BE2C (cell line): ENCODE measurements at places on chromosomes 12 and 14.

DNA sequence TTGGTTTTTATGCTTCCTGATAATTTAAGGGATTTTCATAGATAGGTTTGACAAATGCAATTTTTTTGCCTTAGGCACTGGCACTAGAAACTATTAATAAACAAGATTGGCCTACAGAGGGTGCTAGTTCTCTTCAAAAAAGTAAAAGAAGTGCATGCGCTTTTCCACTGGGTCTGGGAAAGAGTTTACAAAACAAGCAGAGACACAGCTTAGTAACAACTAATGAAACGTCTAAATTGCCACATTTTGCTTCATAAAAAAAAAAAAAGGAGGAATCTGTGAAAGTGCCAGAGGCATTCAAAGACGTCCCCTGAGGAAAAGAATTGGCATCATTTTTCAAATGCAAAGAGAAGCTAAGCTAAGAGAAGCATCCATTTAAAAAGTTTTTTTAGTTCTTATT is 58.3 kb upstream of the EEA1 start:
- DNase-seq: peak; percentile 21

DNA sequence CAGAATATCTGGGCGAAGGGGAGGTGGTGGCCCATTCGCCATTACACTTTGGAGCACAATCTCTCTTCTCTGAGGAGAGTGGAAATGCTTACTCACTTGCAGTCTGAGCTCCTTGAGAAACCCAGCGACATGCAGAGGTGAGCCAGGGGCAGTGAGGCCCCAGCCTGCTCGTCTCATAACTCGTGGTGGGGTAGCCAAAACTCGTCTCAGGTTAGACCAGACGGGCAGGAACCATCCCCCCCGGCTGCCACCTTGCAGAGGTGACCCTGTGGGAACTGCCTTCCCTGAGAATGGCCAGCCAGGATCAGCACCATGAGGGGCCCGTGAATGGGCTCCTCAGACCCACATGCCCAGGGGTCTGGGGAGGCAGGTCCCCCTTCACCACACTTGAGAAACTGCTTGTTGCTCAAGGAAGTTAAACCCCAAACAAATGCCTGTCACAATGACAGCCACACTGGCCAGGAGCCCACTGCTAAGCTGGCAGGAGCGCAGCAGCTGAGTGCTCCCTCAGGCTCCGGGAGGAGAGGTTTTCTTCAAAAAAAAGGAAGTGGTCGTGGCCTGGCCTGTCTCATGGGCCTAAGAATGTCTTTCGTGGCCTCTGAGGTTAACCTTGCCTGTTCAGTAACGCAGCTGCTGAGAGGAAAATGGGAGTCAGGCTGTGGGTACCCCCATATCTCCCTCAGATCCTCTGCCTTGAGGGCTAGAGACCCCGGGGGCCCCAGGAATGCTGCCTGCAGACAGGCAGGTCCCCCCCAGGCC is 9.2 kb upstream of the ALDH2 start:
- DNase-seq: no peak

DNA sequence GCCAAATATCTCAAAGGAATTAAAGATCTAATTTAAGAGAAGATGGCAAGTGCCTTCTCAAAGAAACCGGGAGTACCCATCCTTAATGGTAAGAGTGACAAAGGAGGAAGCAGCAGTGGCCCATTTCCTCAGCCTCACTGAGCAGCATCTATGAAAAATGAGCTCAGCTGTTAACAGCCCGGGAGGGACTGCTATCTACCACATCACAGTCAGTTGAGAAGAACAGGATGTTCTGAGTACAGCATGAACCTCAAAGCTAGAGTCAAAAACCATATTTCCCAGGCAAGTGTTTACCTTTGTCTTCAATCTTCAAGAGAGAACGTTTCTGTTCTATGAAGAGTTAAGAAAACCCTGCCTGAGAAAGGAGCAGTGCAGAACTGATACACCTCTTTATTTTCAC is 115.0 kb downstream of the BTG1 start:
- no peak for DNase-seq

DNA sequence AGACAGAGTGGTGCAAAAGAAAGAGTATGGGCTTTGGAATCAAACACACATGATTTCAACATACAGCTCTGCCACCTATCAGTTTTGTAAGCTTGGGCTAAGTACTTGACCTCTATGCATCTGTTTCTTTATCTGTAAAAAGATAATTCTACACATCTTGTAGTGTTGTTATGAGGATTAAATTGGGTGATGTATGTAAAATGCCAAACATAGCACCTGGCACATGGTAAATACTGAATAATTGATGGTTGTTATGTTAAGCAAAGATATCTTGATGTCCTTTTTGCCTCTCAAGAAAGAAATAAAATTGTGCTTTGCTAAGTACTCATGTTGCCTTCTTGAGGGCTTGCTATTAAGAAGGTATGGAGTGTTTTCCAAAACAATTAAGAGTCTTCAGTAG is 2.3 kb upstream of the CSRP2 start:
- DNase-seq: no peak

- peak; percentile 23 for DNase-seq
Measured at GRCh38 chr14:74804219-74804825, 41.2 kb downstream of the YLPM1 start.

DNA sequence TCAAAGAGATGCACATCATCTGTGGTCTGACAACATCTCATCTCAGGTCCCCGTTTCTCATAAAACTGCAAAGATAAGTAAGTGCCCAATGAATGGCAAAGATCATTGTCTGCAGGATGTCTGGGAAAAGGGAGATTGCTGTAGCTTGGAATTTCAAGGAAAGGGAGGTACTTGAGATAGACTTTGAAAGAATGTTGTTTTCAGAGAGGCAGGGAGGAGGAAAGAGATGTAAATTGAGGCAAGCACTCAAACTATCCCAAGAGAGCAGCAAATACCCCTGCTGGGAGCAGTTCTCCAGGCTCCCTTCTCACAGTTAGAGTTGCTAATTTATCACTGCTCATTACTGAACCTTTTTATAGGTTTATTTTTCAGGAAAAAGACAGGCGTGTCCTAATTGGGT is 107.1 kb downstream of the MYRFL start:
- no peak for DNase-seq

DNA sequence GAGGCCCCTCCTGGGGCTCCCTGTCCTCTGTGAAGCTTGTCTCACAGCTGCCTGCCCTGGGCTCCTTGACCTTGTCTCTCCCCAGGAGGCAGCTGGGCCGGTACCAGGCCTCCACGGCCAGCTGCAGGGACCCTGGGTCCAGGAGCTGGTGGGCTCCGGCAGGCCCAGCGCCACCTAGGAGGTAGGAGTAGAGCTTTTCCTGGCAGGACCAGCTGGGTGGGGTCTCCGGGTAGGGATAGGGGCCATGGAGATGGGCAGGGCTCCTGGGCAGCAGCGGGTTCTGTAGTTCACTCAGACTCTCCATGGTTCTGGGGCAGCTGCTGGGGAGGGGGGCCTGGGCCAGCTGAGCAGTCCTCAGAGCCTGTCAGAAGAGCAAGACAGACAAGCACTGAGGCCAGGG is 16.6 kb downstream of the SYNDIG1L start:
- no peak for DNase-seq

DNA sequence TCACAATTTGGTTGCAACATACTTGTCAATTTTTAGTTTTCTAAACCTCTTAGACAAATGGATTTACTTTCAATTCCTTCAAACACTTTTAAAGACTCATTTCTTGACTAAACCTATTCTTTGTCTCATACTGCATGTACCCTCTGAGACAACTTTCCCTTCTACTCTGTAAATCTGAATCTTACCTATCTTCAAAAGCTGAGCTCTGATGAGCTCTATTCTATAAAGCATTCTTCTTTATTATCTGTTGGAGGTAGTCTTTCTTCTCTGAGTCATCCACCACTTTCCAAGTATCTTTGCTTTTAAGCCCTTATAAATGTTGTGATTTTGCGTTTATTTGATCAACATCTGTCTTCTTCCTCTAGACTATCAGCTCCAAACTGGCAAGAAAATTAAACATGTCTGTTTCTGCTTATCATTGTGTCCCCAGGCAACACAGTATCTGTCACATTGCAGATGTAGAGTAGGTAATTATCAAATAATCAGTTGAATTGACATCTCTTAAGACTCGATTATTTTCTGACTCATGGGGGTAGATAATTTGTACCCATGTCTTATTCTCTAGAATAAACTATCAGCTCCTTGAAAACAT is 265.6 kb upstream of the FAR2 start:
- DNase-seq: peak; percentile 25

DNA sequence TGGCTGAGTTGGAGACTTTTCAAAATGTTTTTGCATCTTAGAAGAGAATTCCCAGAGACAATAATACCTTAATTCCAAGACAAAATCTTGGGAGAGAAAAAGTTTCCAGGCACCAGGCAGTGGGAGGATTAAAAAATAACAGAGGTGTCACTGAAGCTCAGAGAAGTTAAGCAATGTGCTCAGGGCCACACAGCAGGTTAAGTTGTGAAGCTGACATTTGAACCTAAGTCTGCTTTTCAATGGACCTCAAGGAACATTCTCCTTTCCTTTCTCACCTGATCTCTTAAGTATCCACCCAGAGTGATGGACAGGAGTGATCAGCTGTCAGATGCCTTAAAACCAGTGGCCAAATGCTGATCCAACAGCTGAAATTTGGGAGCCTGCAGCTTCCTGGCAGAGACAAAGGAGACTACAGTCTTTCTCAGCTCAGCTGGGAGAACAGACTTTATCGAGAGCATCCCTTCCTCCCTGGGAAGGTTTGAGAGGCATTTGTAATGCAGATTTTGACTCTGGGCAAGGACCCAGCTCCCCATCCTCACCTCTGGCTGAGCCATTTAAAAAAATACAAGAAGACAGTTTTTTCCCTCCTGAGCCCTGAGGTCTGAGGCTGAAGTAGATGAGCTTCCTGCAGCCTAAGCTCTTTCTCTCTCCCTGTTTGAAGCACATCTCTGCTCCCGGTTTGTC is 174.9 kb upstream of the RPH3A start:
- no peak for DNase-seq

GRCh38 chr12:109310247-109311125 is 1.4 kb upstream of the FOXN4 start:
- peak; percentile 34 for DNase-seq

GRCh38 chr14:66003082-66003730 is 483.0 kb upstream of the CCDC196 start:
- no peak for DNase-seq

DNA sequence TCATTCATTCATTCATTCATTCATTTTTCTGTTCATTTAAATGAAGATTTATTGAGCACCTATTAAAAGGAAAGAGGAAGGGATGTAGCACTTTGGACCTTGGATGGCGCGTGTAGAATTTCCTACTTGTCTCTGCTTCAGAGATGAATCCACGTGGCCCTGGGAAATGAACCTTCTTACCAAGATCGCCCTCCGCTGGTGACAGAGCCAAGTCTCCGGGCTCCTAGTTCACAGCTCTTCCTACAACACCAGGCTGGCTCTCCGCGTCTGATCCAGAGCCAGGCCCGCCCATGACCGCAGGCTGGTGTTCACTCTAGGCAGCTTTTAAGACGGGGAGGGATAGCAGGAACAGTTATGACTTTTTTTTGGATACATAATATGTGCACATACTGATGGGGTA is 70.9 kb upstream of the PIWIL1 start:
- no peak for DNase-seq

DNA sequence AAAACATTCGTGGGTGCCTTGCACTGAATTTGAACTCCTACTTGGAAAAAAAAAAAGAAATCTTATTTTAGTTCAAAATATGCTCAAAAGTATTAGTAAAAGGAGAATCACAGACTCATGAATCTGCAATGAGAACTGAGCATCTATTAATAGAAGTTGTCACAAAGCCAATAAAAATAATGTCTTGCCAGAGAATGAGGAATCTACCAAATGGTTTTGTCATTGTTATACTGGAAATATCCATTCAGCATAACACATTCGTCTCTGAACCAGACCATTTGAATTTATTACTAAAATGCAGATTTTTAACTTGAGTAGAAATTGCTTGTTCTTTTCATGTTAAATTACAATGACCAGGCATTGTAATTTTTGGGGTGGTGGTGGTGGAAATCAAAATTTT is 11.6 kb upstream of the PTPRB start:
- no peak for DNase-seq

DNA sequence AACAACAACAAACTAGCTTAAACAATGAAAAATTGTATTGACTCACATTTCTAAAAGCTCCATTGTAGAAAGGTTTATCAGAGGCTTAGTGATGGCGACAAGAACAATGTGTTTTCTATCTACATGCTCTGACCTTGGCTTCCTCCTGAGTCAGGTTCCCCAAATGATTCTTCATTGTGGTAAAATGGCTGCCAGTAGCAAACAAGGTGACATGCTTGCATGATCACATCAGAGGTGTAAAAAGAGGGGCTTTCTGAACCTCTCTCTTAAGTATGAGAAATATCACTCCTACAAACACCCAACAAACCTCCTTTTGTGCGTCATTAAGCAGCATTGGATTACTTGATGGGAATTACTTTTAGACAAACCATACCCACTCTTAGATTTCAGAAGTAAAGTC is 252.4 kb upstream of the SYT1 start:
- no peak for DNase-seq

- no peak for DNase-seq
Measured at GRCh38 chr12:109720152-109720856, 6.7 kb downstream of the FAM222A start.

DNA sequence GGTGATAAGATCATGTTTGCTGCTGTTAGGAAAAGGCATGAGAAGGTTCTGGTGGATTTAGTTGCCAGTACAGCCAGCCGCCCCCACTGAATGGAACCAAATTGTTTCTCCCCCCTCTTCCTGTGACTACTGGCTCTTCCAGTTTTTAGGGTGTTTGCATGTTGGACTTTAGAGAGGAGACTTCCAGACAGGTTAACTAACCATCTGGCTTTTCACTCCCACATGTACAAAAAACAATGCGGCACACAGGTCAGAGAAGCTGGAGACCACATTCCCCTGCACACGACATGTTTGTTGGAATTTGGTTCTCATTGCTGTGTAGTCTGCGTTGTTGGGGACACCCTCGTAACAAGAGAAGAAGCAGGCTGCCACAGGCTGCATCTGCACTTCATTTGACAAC is 103.9 kb upstream of the TMEM132C start:
- no peak for DNase-seq

GRCh38 chr12:131066886-131067490 is 113.3 kb downstream of the ADGRD1 start:
- no peak for DNase-seq

- DNase-seq: no peak
Measured at GRCh38 chr14:25034803-25035681, 14.9 kb downstream of the STXBP6 start.

GRCh38 chr12:1607940-1608712 is 13.7 kb upstream of the FBXL14 start:
- no peak for DNase-seq

GRCh38 chr12:103677341-103677740 is 90.3 kb downstream of the STAB2 start:
- no peak for DNase-seq

GRCh38 chr12:111298582-111299436 is 70.1 kb downstream of the PHETA1 start:
- peak; percentile 81 for DNase-seq

DNA sequence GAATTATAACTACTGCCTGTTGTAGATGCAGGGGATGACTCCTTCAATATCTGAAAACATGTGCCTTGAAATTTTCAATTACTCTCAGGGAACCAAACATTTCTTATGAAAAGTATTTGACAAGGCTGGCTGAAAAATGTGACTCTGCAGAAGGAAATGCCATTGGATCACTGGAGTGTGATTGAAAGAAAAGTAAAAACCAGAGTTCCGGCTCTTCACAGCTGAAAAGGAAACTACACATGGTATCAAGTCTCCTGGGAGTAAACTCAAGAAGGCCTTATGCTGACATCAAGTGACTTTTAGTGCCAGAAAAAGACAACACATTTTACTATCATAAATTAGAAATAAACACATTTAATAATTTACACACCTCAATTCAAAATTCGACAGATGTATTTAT is 693.0 kb downstream of the LRFN5 start:
- DNase-seq: no peak
